ENCODE measurements at places on chromosomes 1 and 21.

- no peak for DNase-seq
Measured at GRCh38 chr1:168477792-168478191, 66.0 kb downstream of the XCL2 start.

DNA sequence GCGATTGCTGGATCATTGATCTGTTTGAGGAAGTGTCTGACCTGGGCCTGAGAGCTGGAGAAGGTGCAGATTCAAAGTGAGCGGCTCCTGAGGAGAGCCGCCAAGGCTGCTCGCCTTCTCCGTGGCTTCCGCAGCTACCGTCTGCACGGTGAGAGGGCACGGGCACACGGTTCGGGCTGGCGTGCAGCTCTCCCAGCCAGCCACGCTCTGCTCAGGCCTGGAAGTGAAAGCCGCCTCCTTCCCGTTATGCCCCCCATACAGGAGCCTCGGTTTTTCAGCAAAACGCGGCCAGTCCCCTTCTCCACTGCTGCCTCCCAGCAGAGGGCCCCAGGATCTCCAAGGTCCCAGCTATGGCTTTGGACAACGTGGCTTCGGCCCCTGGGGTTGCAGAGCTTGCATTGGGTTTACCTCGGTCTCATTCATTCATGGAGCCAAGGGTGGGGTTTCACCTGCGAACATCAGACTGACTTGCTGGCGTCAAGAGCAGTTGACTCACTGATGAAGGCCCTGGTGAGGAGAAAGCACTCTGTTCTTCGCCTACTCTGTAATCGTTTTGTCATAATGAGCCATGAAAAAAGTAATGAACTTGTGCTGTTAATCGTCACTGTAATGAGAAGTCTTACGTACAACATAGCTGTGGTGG is 24.4 kb upstream of the PDXK start:
- no peak for DNase-seq

DNA sequence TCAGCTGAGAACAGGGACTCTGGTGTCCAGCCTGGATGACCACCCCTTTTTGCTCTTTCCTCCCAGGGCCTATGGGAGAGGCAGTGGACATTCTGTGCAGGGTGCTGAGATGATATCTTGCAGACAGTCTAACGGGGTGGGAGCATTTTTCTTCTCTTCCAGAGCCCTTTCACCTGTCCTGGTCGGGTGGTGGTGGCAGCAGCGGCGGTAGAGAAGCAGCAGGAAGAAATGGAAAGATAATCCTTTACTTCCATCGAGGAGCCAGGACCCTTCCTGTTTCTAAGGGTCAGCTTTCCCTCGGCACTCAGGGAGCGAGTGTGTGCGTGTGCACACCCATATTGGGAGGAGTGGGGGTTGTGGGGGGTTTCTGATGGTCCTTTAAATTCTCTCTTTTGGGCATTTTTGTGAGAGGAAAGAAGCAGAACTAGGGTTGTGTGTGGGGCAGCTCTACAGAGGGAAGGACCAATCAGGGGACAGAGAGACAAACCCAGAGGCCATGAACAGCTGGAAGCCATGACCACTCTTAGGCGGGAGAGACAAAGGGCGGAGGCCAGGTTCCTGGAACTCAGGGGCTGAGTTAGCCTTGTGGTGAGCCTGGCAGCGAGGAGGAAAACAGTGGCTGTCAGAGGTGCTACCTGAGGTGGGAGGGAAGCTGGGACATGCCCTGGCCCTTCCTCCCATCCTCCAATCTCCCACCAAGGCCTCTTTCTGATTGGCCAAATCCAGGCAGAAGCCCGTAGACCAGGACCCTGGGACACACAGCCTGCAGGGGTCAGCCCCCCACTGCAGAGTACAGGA is 31.2 kb upstream of the CSF3R start:
- DNase-seq: no peak

DNA sequence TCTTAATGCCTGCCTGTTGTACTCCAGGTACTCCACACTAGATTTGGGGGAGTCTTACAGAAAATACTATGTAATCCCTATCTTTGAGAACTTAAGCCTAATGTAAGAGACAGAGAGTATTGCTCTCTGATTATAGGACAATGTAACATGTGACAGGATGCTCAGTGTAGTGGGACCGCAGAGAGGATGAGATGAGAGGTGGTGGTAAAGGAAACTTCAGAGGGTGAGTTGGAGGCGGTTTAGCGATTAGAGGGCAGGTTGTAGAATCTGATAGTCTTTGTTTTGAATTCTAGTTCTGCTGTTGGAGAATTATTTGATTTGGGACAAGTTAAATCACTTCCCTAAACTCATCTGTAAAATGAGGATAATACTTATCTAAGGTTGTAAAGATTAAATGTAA is 5.4 kb downstream of the SOAT1 start:
- no peak for DNase-seq

DNA sequence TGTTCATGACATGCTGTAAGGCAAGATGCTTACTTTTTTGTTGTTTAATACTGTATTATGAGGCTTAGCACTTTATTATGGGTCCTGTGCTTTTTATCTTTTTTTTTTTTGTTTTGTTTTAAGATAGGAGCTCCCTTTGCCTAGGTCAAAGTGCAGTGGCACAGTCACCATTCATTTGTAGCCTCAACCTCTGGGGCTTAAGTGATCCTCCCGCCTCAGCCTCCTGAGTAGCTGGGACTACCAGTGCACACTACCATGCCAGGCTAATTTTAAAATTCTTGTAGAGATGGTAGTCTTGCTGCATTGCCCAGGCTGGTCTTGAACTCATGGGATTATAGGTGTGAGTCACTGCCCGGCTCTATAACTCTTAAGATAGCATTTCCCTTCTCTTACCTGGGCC is 4.6 kb downstream of the UBAP2L start:
- no peak for DNase-seq

- DNase-seq: peak; percentile 67
Measured at GRCh38 chr1:2408859-2409276, 3.5 kb downstream of the PEX10 start.

- no peak for DNase-seq
Measured at GRCh38 chr1:101237229-101237837, 514 bp downstream of the S1PR1 start.

DNA sequence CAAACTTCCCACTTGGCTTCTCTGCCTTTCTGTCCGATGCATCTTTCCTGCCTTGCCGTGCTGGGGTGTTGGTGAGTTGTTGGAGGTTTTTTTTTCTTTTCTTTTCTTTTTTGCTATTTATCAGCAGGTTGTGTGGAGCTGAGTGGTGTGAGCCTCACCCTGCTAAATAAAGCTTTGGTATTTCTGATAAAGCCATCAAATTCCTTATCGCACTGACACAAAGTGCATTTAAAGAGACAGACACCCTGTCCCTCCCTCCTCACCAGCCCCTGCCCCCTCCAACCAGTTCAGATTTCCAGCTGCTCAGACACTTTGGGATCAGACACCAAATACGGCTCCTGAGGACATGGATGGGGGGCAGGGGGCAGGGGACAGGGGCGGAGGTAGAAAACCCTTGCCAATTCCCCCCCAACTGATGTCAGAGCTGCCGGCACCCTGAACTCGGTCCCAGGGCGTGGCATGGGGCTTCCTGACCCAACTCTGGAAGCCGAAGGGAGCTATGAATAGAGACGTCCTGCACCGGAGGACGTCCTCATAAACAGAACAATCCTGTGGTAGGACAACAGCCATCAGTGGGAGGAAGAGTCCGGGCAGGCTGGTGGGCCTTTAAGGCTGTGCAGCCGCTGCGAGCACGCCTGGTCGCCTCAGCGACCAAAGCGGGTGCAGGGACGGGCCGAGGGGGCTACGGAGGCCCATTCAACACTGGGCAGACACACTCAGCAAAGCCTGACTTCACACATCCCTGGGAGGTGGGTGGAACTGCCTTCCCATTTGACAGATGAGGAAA is 79.0 kb downstream of the CASZ1 start:
- no peak for DNase-seq

GRCh38 chr1:26358411-26359384 is 4.8 kb upstream of the CRYBG2 start:
- no peak for DNase-seq

- DNase-seq: peak; percentile 41
Measured at GRCh38 chr1:174114788-174115448, 44.4 kb upstream of the RABGAP1L start.

- no peak for DNase-seq
Measured at GRCh38 chr1:58035523-58035922, 511.0 kb downstream of the OMA1 start.

DNA sequence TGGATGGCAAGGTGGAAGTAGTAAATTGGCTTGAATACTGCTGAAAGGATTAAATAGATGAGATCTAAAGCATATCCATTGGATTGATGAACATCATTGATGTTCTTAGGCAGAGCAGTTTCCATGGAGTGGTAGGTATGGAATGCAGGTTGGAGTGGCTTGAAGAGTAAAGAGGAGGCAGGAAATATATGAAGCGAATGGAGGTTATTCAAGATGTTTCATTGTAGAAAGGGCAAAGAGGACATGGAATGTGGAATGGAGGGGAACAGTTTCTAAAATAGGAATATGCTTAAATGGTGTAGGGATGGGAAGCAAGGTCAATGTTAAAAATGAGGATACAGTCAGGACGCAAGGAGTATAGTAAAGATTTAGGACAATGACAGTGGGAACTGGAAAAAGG is 6.1 kb downstream of the OSBPL9 start:
- DNase-seq: no peak

GRCh38 chr1:55209247-55209646 is 5.9 kb downstream of the USP24 start:
- DNase-seq: no peak

- DNase-seq: no peak
Measured at GRCh38 chr1:76269155-76269554, 194.6 kb downstream of the ST6GALNAC3 start.

DNA sequence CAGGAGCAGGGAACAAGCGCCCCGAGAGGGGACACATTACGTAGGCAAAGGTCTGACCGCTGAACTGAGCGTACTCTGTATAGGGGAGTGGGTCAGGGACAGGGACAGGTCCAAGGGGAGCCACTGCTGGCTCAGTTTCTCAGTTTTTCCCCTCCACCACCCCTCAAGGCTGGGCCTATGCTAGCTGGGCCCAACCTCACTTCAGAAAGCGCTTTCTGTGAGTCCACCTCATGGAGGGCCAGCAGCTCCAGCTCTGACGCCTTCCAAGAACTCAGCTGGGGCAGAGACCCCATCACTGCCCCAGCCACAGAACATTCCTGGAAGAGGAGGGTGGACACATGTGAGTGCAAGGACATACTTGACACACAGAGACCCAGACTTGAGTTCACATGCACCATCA is 242.0 kb downstream of the FOXD2 start:
- no peak for DNase-seq

DNA sequence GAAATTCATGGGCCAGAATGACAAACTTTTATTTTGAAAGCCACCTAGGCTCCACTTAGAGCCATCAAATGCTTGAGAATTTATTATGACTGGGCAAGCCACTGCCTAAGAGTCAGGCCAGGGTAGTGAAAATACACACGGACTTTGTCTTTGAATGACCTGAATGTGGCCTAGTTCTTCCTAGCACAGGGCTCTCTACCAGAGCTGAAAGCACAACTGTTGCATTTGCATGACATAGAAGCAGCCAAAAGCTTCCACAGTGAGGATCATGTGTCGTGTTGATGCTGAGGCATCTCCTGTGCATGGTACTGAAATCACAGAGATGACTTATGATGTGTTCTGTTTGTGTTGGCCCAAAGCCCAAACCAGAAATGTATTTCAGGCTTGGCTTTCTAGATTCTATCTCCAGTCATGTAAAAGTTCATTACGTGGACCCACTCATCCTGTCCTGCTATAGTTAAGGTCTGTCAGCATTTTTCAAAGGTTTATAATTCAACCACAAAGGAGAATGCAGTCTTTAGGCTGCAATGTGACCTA is 164.0 kb upstream of the UBE2U start:
- DNase-seq: peak; percentile 74

DNA sequence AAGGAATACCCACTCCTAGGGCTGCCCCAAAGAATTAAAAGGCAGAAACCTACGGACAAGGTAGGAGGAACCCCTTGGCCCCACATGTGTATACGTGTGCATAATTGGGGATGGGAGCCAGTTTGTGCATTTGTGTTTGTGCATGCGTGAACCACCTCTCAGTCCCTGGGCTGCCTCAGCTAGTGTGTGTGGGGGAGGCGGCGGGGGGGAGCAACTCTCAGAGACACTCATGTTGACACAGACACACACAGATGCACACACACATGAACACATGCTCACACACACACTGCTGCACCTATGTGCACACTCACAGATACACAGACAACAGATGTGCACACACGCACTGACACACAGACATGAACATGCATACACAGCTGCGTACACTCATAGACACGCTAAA is 5.1 kb downstream of the LDLRAD1 start:
- no peak for DNase-seq

DNA sequence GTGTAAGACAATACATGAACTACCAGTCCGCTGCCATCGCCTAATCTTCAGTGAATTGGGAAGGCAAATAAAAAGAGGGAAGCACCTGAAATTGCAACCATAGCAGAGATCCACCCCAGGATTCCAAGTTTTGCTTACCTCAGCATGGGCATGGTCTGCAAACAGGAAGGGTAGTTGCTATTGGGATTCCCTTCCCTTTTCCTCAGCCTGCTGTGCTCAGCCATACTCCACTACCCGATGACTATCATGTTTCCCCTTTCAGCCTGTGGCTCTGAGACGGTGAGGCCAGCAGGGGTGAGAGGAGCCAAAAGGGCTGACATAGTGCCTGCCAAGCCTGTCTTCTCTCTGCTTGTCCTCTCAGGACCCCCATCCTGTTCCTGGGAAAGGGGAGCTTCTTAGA is 64.2 kb downstream of the GPR137B start:
- no peak for DNase-seq

- no peak for DNase-seq
Measured at GRCh38 chr21:41903559-41904351, 24.6 kb upstream of the PRDM15 start.

DNA sequence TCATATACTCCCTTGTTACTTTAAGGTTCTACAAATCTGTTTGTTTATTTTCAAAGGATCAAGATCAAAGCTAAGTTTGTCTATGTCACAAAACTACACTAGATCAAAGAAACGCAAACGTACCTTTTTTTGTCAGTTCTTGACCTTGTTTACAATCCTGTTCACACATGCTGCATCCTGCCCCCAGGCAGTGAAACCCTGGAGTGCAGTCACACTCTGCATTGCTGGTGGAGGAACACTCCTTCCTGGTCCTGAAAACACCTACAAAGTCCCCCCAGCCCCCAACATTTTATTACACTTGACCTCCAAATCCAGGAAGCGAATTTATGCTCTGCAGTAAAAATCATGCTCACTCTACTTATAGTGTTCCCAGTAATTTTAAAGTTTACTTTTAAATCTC is 2.6 kb downstream of the TNFRSF9 start:
- no peak for DNase-seq

GRCh38 chr1:201945863-201946223 is 505 bp downstream of the LMOD1 start:
- no peak for DNase-seq
